Activated naive CD4-positive, alpha-beta T cell treated with Interleukin-2 at 50 U/mL for 16 hours (primary cell): ENCODE measurements at places on chromosomes 5 and 9.

GRCh38 chr5:174108745-174109144 is 63.2 kb downstream of the NSG2 start:
- DNase-seq = no peak

DNA sequence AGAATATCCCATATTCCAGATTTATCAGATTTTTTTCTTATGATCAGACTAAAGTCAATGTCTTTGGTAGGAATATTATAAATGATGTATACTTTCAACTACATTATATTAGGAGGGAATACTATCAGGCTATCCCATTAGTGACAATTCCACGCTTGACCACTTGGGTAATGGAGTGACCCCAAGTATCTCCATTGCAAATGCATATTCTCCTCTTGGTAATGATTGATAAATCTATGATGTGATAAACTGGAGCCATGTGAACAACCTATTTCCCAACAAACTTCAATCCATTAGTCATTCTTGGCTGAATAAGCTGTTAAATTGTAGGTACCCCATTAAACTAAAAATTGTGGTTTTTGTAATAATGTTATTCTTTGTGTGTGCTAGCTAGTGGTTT is 12.2 kb upstream of the MPDZ start:
- DNase-seq = no peak

GRCh38 chr9:121463026-121463807 is 36.4 kb downstream of the GGTA1 start:
- no peak for DNase-seq

DNA sequence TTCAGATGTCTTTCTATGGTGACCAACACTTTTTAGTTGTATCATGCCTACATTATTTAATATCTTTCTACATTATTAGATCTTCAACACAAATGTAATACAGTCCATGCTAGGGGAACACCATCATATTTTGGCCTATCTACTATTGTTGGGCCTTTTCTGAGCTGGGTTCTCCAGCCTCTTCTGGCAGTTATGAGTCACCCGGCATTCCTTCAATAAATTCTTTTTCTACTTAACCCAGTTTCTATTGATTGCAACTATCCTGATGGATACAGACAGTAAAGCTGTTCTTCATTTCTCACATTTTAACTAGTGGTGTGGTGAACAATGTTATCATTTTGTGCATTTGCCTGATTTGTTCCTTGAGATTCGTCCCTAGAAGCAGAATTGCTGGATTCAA is 529.3 kb downstream of the BNC2 start:
- no peak for DNase-seq

DNA sequence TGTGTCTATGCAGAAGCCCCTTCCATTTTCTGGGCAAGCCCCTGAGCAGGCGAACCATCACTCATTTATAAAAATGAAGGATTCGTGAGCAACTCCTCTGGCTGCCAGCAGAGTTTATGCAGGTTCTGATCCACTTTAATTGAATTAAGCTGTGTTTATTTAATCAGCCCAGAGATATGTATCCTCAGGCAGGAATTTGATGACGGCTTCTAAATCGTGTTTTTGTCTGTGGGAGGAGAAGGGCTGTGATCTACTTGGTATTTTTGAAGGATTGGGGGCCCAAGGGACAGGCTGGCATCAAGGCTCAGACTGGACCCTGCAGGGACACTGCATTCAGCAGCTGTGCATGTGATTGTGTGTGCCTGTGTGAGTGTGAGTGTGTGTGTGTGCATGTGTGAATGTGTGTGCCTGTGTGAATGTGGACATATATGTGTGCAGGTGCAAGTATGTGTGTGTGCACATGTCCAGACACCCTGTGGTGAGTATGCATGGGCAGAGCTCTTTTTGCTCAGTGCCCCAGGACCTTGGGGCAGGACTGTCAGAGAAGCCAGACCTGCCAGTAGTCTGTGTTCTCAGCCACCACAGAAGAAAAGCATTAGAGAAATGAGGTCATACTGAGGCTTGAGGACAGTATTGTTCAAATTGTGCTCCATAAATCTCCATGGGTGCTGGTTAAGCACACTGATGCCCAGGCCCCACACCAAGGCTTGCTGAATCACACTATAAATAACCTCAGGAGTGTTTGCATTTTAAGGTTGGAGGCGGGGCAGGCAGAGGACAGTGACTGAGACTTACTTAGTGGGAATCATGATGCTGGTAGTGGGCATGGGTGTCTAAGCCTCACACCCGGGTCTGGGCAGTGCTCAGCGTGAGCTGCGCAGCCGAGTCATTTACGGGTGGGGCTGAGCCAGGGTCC is 164.0 kb downstream of the CARTPT start:
- DNase-seq = no peak

GRCh38 chr5:60802986-60803385 is 41.1 kb downstream of the ELOVL7 start:
- no peak for DNase-seq

DNA sequence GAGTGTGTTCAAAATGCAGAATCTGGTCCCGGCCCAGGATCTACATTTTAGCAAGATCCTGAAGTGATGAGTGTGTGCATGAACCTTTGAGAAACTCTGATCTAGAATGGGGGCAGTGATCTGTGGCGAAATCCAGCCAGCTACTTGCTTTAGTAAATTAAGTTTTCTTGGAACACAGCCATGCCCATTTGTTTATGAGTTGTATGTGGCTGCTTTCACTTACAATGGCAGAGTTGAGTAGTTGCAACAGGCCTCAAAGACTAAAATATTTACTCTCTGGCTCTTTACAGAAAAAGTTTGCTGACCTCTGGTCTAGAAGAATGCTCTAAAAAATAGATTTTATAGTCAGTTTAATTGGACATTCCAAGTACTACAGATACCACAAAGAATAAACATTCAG is 588.3 kb downstream of the BNC2 start:
- DNase-seq = no peak

- no peak for DNase-seq
Observed at GRCh38 chr5:54357408-54358058, 47.2 kb upstream of the ARL15 start.

- no peak for DNase-seq
Observed at GRCh38 chr5:27465140-27465539, 426.8 kb upstream of the CDH9 start.

DNA sequence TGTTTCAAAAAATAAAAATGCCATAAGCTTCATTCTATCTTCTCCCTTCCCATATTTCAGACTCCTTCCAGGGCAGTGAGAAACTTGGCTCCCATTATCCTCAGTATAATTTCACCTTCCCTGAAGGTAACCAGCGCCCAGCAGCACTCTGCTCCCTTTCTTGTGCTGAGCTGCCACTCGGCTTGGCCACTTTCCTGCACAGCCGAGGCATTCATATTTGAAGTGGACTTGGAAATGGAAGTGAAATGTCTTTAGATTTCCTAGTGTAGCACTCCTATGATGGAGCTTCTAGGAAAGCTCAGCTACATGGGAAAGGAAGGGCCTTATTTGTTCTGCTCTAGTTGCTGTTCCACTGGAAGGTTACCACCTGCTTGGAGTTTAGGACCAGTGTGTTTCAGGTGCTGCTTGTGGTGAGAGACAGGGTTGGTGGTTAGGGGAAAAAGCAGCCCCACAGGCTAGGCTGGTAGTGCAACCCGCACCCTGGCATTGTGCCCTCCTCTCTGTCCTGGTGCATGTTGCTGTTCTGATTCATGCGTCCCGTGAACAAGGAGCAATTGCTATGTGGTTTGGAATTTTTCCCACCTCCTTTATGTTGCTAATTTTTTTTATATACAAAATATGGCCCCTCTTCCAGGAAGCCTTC is 53.8 kb downstream of the RAD23B start:
- DNase-seq = no peak

DNA sequence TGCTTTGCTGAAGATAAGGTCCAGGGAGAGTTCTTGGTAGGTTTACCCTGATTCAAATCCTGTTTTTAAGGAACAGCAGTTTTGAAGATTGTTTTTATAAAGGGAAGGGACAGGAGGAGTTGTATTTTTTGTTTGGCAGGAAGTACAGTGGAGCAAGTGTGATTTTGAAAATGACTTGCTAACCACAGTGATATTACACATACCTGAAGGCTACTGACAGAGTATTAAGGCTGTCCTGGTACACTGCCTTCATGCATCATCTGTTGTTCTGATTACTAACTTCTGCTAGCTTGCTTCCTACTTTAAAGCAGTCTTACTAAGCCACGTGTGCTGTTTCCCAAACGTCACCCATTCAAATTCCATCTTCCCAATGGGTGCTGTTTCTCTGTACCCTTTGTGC is 559.5 kb upstream of the SGCD start:
- DNase-seq = no peak

GRCh38 chr5:27969157-27969556 is 930.8 kb upstream of the CDH9 start:
- DNase-seq = no peak

GRCh38 chr9:135346438-135347050 is 133.0 kb upstream of the PPP1R26 start:
- DNase-seq = no peak

DNA sequence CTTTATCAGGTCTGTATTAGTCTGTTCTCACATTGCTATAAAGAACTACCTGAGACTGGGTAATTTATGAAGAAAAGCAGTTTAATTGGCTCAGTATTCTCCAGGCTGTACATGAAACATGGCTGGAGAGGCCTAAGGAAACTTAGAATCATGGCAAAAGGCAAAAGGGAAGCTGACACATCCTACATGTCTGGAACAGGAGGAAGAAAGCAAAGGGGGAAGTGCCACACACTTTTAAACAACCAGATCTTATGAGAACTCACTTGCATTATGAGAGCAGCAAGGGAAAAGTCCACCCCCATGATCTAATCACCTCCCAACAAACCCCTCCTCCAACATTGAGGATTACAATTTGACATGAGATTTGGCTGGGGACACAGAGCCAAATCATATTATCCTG is 132.1 kb downstream of the PCSK1 start:
- DNase-seq = no peak

- DNase-seq = no peak
Observed at GRCh38 chr5:179437341-179438001, 92.2 kb upstream of the ADAMTS2 start.

- no peak for DNase-seq
Observed at GRCh38 chr5:58548068-58548467, 34.8 kb upstream of the RAB3C start.

- DNase-seq = peak; percentile 49
Observed at GRCh38 chr5:149434162-149435014, 55.3 kb upstream of the IL17B start.

DNA sequence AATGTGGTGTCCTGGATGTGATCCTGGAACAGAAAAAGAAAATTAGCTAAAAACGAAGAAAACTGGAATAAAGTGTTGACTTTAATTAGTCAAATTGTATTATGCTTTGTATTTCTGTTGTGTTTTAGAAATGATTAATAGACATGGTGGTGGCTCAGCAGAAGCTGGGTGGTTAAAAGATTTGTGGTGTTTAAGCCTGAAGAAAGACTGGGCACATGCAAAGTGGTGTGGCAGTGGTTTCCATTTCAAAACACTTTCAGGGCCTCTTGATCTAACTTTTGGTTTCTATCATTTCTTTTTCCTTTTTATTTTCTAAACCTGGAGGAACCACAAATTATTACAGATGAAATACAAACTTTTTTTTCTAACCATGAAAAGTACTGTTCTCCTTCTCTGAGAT is 44.1 kb downstream of the ADGRV1 start:
- no peak for DNase-seq

DNA sequence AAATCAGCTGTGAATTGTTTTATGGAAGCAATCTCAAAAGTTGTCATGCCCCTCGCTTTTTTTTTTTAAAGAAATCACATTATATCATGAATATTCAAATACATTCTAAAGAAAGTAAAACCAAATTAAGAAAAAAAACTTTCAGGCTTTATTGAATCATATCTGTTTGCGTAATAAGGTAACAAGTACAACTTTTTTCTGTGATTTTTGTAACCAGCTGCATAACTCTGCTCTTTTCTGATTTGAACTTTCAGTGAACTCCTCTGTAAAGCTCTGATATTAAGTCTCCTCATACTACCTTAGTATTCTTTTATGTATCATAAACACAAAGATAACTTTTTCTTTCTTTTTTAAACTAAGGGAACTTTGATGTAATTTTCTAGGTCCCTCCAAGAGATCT is 65.3 kb downstream of the CWC27 start:
- no peak for DNase-seq

DNA sequence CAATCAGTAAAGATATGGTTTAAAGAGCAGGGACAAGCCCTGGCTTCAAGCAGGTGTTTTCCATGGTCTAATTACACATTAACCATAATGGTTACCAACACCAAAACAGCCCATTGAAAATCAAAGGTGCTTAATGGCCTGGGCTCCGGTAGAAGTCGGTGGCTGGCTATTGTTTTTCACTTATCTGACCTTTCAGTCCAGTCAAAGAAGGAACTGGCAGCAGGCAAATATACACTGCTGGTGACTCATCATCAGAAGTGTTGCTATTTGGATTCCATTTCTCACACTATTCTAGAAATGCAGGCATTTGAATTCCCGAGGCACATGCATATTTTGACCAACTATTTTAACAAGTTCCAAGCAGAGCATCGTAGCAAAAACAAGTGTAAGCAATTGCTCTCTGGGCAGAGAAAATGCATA is 26.3 kb upstream of the GABRP start:
- no peak for DNase-seq

DNA sequence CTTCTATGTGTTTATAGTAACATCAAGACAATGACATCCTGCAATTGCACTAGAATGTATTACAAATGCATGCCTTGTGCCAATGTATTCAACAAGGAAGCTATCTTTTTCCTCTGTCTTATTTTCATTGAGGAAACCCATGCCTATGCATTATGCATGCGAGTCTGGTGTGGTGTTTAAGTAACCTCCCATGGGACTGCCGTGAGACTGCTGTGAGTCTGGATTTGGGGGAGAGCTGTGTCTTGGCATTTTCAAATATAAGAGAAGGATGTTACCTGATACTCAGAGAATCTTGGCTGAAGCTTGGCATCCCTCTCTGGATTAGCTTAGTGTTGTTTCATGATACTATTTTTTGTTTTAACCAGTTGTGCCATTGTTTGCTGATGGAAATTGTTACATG is 98.3 kb downstream of the F2RL2 start:
- no peak for DNase-seq

DNA sequence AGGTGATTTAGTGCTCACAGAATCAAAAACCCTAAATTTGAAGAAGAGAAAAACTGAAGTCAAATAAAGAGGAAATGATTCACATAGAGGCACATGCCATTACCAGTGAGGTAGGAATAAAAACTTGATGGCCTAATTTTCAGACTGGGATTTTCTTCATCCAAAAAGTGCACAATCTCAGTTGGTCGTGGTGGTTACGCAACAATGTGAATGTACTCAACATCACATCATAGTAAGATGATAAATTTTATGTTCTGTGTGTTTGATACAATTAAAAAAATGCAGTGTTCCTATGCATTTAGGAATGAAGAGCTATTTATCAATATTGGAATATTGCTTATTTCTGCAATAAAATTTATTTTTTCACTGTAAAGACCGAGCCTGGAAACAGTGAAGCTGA is 60.7 kb downstream of the SV2C start:
- DNase-seq = no peak

DNA sequence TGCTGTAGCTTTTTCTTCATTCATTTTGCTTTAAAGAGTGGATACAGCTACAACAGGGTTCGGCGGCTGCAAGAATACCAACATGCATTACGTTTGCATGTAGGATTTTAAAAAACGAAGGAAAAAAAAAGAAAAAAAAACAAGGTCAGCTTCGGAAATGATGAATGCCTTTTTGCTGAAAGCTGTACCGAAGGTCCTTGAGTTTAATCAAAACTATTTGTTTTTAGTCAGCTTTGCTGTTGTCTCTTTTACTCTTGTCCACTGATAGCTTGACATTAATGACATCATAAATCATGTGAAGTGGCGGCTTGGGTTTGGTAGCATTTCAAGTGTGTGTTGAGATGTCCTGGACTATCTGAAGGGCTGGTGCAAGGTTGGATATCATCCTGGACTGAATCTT is 779.1 kb downstream of the NR2F1-AS1 start:
- no peak for DNase-seq
